ENCODE measurements at places on chromosomes 4 and X.

- no peak for DNase-seq
Observed at GRCh38 chr4:3851211-3851610, 85.0 kb downstream of the ADRA2C start.

DNA sequence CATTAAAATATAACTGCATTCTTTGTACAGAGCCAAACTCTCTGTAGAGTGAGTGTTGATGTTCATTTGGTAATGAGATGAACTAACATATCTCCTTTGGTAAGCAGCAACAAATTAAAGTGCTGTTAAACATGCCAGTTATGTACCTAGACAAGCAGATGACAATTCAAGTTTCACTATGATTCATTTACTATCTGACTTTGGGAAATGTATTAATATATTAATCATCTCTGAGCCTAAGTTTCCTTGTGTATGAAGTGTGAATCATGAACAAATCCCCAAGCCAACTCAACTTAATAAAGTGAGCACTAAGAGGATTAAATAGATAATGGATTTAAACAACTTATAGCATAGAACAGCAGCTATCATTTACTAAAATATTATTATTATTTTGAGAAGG lies 1044.2 kb downstream of the GLUD2 start:
- DNase-seq = no peak

DNA sequence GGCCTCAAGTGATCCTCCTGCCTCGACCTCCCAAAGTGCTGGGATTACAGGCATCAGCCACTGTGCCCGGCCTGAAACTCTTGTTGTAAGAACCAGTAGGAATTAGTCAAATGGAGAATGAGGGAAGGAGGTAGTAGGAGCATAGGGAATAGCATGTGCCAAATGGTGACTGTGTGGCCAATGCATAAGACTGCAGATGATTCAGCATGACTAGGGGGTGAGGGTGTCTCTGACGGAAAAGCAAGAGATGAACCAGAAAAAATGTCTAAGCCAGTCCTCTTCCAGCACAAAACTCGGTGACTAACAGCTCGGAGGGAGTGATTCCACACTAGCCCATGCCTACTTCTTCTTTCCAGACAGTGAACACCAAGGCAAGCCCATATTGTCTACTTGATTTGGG lies 58.2 kb upstream of the DUSP21 start:
- no peak for DNase-seq

- no peak for DNase-seq
Observed at GRCh38 chrX:111490688-111491087, 20.8 kb upstream of the SERTM2 start.

- no peak for DNase-seq
Observed at GRCh38 chrX:13432414-13433297, 112.8 kb upstream of the ATXN3L start.

- DNase-seq = no peak
Observed at GRCh38 chr4:186081202-186081807, 12.3 kb downstream of the TLR3 start.

GRCh38 chr4:147760176-147760575 lies 28.3 kb downstream of the ARHGAP10 start:
- DNase-seq = no peak

- no peak for DNase-seq
Observed at GRCh38 chr4:60366661-60367060, 833.5 kb upstream of the ADGRL3 start.

GRCh38 chr4:5995901-5996623 lies 22.2 kb downstream of the C4orf50 start:
- DNase-seq = no peak

DNA sequence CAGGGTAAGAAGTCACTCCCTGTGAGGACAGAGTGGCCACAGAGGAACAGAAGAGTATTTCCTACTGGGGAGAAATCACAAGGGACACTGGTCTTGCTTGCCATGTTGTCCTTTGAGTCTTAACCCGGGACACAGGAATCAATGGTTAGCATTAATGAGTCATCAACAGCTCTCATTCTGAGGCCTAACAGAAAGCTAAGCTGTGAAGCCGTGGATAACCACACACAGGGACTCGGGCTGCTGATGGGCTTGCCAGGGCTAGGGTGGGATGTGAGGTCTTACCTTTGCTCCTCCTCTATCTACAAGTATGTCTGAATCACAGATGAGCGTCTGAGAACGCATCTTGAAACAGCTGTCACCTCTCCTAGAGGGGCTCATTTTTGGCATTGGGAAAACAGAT lies 22.2 kb downstream of the HELT start:
- DNase-seq = no peak

GRCh38 chr4:78602334-78602733 lies 50.8 kb downstream of the ANXA3 start:
- DNase-seq = no peak

- DNase-seq = no peak
Observed at GRCh38 chr4:37244583-37245390, at the start of gene NWD2. Gene NWD2 (plus strand): TSS chr4:37244743. CDS start chr4:37245068, 325 bp downstream.

GRCh38 chr4:7239844-7240243 lies 47.5 kb downstream of the SORCS2 start:
- DNase-seq = no peak

GRCh38 chr4:94561249-94562024 lies 109.7 kb downstream of the PDLIM5 start:
- DNase-seq = no peak

DNA sequence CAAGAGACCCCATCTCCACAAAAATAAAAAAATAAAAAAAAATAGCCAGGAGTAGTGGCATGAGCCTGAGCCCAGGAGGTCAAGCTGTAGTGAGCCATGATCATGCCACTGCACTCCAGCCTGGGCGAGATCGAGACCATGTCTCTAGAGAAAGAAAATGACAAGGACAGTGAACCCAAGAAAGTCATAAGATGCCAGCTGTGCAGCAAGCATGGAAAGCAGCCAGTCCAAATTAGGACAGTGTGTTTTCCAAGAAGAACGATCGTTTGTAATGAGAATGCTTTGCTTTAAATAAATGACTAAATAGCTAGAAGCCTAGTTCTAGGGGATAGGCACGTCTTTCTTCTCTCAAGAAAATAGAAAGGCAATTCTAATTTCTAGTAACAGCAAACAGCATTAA lies 58.4 kb upstream of the MSANTD1 start:
- no peak for DNase-seq

- DNase-seq = no peak
Observed at GRCh38 chr4:7206385-7206784, 14.0 kb downstream of the SORCS2 start.

DNA sequence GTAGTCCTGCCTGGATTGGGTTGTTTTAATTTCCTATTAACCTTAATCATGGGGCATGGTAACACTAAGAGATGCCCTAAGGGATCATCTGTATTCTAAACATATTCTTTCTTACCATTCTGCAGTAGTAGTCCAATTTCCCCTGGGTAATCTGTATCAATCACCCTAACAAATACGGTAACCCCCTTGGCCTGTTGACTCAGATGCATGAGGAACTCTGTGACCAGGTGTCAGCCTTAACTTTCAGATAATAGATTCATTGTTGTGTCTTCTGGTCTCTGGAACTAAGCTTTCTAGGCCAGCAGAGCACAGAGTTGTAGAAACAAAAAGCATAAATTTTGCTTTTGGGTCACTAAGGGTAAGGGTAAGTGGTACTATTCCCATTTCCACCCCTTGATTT lies 13.1 kb upstream of the BANK1 start:
- no peak for DNase-seq

- DNase-seq = no peak
Observed at GRCh38 chrX:56783450-56783831, 54.4 kb downstream of the NBDY start.

GRCh38 chr4:57971261-57971660 lies 861.1 kb upstream of the IGFBP7 start:
- DNase-seq = no peak

DNA sequence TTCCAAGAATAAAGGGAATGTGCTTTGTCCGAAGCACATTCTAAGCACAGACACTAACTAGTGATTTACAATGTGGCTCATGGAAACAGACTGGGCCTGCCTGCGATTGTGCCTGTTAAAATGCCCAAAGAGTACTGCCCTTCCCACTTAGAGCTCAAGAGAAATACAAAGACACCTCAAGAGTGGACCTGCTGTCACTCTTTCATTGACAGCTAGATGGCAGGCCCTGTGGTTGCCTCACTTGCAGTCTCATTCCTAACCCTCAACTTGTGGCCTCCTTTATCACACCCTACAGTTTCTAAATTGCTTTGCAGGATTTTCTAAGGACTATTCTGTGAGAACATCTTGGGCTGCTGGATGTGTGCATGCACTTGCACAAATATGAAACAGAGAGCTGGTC lies 331.0 kb upstream of the EMCN start:
- peak; percentile 12 for DNase-seq

GRCh38 chr4:133865612-133866327 lies 335.8 kb downstream of the PABPC4L start:
- no peak for DNase-seq

- DNase-seq = no peak
Observed at GRCh38 chr4:150584111-150584915, 2.4 kb downstream of the MAB21L2 start.

DNA sequence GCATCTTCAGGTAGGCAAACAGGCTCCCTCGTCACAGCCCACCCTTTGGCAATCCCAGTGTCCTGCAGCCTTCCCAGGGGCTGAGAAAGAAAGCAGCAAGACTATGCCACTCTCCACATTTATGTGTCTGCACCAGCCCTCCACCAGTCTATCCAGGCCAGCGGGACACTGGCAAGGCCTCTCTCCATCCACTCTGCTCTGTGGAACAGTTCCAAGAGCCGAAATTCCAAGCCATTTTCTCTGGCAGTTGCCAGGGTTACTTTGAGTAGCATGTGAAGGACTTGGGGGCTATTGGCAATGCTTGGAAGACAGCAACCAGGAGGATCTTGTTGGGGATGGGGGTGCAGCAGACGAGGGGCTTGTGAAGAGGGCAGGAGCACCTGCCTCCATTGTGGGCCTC lies 52.1 kb downstream of the TSC22D3 start:
- DNase-seq = no peak

DNA sequence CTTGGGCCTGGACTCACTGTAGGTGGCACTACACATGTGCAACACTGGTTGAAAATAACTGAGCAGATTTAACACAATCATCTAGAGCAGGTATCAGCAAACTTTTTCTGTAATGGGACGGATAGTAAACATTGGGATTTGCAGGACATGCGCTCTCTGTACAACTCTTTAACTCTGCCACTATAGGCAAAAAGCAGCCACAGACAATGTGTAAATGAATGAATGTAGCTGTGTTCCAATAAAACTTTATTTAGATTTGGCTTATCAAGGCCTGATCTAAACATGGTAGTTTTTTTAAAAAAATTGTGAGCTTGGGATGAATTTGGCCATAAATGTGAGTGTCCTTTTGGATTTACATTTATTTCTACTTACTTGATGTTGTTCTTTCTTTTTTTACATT lies 407.3 kb downstream of the FAT4 start:
- no peak for DNase-seq

- no peak for DNase-seq
Observed at GRCh38 chr4:5959211-5959982, 58.8 kb downstream of the C4orf50 start.

- DNase-seq = no peak
Observed at GRCh38 chr4:164874789-164875188, 2.2 kb upstream of the APELA start.

DNA sequence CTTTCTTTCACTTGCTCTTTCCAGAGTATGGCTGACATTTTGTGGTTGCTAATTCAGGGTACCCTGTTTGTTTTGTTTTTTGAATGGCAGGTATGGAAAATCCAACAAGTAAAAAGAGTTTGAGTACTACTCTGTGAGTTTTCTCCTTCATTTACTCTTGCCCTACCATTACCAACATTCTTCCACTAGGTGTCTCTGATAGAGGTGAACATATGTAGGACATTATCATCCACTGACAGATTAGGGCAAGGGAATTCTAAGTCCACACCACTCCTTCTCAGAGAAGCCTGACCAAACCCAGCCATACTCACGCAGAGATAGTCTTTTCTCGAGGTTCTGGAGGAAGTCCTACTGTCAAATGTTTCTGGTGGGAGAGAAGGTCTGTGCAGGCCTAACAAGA lies 36.7 kb upstream of the HDAC8 start:
- DNase-seq = no peak

GRCh38 chr4:10495651-10496050 lies 38.4 kb upstream of the ZNF518B start:
- DNase-seq = no peak
